ENCODE measurements at places on chromosomes 7 and 10.

DNA sequence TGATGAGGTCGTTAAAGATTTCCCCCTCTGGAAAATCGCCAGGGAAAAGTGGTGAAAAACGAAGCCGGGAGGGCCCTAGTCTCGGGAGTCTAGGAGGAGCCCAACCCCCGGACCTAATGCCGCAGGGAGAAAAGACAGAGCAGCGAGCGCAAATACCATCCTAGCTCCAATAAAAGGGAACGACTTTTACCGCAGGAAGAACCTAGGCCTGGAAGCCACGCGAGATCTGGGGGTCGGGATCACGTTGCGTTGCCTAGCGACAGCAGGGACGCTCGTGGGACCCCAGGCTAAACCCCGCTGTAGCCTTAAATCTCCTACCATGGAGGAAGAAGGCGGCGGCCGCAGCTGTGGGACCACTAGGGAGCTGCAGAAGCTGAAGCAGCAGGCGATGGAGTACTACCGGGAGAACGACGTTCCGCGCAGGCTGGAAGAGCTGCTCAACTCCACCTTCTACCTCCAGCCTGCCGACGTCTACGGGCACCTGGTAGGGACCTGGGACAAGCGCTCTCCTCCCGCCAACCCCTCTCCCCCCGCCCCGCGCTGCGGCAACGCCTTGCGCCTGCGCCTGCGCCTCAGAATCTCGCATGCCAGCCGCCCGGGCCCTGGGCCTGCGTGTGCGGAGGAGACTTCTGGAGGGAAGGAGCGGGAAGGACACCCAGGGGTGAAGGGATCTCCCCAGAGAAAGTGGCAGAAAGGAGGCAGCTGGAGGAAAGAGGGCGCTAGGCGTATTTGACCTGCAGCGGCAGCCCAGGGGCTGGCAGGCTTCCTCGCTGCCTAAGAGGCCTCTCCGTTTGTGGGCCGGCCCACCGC, at the start of gene ENO4:
TSS of gene ENO4 (plus strand) at position 252 of the 810 bp plus-strand sequence. CDS start at position 320, 68 bp downstream.
- peak; percentile 65 for DNase-seq

GRCh38 chr10:62637249-62638061, 167.1 kb upstream of the ADO start:
- DNase-seq = no peak

DNA sequence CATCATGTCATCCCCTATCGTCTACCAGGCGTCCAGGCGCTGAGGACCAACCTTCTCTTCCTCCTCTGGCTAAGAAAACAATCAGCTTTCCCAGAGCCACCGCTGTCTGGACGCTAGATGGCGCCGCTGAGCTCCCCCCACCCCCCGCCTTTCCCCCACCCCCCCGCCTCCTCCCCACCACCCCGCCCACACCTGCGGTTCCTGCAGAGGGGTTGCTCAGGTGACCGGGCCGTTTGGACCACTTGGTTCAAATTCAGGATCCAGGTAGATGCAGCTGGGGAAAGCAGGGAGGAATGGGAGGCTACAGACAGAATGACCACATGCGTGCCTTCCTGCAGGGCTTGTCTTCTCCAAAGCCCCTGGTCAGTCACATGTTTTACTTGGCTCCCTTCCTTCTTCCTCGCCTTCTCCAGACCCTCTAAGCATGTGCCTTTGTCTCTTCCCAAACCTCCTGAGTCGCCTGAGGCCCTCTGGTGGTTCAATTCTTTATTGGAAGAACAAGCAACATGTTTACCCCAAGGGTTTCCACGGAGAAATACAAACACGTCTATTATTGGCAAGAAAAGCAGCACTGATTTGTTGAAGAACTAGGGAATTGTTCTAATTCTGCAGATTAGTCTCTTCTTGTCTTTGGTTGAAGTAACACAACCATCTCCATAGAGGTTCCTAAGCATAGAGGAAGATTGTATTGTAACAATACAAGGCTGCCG, 24.7 kb downstream of the AOC1 start:
- DNase-seq = peak; percentile 54

- no peak for DNase-seq
These were observed 23.7 kb upstream of the LIMK1 start for GRCh38 chr7:74059681-74060588.

DNA sequence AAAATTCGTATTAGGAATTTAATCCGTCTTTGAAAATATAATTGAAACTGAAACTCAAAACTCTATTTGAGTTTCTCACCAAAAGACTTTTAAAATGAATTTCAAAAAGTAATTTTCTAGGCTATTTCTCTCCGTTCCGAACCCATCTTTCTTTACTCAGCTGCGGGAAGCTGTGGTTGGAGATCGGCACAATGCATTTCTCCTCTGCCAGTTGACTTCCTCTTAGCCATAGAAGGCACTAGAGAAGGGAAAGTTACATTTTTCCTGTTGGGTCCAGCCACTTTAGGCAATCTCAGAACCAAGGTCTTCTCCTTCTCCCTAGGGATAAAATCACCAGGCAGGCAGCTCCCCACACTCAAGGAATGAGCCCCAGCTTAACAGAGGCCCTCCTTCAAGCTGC, 133.6 kb upstream of the COL1A2 start:
- DNase-seq = no peak

DNA sequence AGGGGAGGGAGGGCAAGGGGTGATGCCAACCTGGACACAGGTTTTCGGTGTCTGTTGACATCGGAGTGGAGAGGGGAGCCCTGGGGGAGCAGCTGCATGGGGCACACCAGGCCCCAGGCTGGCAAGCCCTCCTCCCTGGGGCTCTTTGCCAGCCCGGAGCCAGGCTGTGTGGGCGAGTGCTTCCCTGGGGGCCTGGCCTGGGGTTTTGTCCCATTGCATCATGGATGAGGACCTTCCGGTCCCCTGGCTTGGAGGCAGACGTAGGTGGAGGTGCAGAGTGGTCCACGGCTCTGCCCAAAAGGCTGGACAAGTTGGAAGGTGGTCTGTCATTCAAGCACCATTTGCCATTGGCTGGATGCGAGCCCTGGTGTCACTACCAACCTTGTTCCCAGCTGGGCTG, 34.8 kb downstream of the ZMIZ1 start:
- DNase-seq = no peak

- peak; percentile 40 for DNase-seq
These were observed 48.7 kb upstream of the SHH start for GRCh38 chr7:155860840-155861479.

DNA sequence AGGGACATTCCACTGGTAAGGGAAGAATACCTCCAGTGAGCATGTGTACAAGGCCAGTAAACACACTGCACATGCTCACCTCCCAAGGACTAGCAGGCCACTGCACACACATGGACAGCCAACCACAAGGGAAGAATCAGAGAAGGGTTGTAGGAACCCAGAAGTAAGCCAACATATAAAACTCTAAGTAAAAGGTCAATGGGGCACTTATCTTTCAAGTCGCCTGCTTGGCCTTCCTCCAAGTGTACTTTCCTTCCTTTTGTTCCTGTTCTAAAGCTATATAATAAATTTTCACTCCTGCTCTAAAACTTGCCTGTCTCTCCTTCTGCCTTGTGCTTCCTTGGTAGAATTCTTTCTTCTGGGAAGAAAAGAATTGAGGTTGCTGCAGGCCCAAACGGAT, 33.0 kb downstream of the ORC5 start:
- DNase-seq = no peak

DNA sequence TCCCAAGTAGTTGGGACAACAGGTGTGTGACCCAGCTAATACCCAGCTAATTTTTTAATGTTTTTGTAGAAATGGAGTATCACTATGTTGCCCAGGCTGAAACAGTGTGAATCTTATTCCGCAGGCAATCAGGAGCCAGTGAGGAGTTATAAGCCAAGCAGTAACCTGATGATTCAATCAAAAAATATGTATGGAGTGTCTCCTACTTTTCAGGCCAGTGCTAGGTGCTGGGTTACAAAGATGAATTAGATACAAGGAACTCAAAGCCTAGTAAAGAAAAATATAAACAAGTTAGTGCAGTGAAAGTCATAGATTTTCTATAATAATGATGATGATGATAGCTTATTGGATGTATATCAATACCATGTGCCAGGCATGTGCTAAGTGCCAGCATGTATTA, 13.2 kb upstream of the IFRD1 start:
- DNase-seq = no peak

- peak; percentile 68 for DNase-seq
These were observed 2.5 kb upstream of the MACC1 start for GRCh38 chr7:20219446-20220292.

GRCh38 chr7:18352339-18353255, 143.0 kb upstream of the HDAC9 start:
- peak; percentile 51 for DNase-seq

- DNase-seq = peak; percentile 81
These were observed 89.7 kb upstream of the FAM20C start for GRCh38 chr7:102721-103120.

DNA sequence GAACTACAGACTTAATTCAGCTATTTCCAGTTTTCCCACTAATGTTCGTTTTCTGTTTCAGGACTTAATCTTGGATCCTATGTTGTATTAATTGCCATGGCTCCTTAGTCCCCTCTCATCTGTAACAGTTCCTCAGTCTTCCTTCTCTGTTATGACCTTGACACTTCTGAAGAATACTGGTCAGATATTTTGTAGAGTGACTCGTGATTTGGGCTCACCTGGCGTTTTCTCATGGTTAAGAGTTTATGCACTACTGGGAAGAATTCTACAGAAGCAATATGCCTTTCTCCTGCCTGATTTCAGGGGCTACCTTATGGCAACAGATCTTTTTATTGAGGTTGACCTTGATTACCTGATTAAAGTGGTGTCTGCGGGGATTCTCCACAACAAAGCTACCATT, 239.4 kb downstream of the CHCHD3 start:
- no peak for DNase-seq

GRCh38 chr10:72831696-72832409, 61.7 kb upstream of the OIT3 start:
- no peak for DNase-seq

DNA sequence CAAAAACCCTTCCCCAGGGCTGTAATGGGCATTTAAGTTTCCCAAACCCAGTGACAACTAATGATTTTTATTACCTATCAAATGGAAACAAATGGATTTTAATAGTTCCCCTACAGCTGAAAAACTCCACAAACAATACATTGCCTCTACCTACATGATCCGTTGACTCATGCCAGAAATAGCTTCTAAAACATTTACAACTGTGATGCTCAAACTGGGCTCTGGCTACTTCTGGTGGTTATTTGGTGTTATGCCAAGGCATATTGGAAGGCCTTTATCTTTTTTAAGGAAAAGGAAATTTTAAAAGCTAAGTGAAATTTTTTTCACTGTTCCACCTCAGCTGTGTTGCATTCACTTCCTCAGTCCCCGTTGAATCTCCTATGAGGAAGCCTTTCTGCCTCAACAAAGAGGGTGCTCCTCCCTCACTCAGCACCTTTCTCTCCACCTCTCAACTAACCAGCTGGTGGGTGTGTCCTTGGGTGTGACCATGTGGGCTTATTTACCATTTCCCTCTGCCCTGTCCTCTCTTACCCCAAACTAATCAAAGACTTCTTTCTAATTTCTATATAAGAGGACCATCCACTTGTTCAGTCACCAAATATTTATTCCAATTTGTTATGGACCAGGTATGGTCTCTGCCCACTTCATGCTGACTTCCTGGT, 82.9 kb downstream of the PRTFDC1 start:
- DNase-seq = no peak

DNA sequence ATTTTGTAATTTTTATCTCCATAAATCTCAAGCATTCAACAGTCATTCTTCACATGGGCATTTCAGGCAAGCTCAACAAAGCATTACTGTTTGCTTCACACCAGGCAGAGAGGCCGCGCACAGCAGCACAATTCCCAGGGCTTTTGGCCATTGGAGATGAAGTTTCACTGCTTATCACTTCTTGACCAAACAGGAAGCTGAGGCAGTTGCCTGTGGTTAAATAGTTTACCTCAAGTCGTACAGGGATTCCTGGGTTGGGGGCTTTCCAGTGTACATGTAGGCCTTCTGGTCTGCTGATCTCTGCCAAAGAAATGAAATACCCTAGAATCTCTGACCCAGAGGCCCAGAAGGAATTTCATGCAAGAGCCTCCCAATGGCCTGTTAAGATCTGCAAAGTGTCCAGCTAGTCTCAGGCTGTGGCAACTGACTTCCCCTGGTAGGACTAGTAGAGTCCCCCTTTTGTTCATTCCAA, 11.2 kb upstream of the PRDX3 start:
- DNase-seq = no peak

DNA sequence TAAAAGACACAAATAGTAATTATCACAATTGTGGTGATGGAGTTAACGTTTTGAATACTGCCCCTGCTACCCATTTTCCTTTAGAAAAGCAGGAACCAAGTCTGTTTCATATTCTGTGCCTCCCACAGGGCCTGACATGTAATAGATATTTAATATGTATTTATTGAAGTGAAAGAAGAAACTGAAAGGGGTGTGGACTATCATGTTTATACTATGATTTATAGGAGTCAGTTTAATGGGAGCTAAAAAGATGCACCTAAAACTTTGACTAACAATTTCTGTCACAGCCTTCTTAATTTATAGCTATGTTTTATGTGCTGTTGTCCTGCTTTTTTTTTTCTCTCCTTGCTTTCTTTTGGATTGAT, 24.1 kb upstream of the BHLHA15 start:
- no peak for DNase-seq

- DNase-seq = no peak
These were observed 239.2 kb downstream of the EXOC4 start for GRCh38 chr7:133491846-133492652.

DNA sequence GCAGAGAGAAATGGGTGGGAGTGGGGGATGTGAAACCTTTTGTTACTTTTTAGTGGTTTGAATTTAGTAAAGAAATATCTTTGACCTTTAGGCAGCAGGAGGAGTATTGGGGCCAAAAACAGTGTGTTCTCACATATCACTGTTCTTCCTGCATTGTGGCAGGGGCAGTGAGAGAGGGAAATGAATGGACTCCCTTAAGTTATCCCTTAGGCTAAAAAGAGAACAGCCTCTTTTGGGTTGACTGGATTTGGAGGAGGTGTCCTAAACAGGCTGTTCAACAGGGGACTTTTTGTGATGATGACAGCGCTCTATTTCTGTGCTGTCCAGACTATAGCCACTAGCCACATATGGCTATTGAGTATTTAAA, 22.3 kb downstream of the ZNF775 start:
- no peak for DNase-seq

GRCh38 chr10:119371704-119372663, 164.6 kb downstream of the GRK5 start:
- no peak for DNase-seq

GRCh38 chr7:120539321-120539720, 266.3 kb downstream of the KCND2 start:
- DNase-seq = peak; percentile 31

- peak; percentile 66 for DNase-seq
These were observed 2.3 kb upstream of the MIOS start for GRCh38 chr7:7564323-7564780.

- no peak for DNase-seq
These were observed 567.6 kb downstream of the LRMDA start for GRCh38 chr10:75999001-75999400.

Data from fibroblast of gingiva (primary cell).